Cerebellar nuclear complex (tissue), 1 donor: ENCODE measurements at places on chromosomes 1 and 21.

- no peak for DNase-seq
Measured at GRCh38 chr1:181095763-181096184, 7.3 kb downstream of the IER5 start.

DNA sequence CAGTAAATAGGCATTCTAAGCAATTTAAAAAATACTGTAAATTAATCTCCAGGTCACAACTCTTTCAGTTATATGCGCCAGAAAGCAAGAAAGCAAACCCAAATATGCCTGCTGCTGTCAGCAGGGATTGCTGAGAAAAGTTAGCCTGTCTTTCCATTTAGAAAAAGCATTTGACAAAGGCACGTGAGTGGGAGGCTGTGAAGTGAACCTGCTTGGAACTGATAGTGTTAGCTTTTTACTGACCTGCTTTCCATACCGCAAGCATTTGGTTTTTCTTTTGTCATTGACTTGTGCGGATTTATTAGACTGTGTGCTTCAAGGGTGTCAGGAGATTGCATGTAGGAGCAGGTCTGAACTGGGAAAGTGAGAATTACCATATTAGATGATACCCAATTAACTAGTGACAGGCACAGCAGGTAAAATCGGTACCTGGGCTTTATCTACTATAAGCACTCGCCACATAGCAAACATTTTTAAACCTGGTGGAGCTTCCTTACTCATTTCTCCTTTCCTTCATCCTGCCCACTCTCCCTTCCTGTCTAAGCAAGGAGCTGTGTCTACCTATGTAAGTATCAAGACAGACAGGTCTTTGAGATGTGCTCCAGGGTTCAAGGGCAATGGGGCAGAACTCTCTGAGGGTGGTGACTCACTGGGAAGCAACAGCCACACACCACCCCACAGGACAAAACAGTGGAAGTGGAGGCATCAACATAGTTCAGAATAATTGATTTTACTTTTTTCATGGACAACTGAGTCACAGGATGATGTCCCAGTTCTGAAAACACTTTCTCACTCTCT is 323.9 kb downstream of the DISC1 start:
- DNase-seq = no peak

DNA sequence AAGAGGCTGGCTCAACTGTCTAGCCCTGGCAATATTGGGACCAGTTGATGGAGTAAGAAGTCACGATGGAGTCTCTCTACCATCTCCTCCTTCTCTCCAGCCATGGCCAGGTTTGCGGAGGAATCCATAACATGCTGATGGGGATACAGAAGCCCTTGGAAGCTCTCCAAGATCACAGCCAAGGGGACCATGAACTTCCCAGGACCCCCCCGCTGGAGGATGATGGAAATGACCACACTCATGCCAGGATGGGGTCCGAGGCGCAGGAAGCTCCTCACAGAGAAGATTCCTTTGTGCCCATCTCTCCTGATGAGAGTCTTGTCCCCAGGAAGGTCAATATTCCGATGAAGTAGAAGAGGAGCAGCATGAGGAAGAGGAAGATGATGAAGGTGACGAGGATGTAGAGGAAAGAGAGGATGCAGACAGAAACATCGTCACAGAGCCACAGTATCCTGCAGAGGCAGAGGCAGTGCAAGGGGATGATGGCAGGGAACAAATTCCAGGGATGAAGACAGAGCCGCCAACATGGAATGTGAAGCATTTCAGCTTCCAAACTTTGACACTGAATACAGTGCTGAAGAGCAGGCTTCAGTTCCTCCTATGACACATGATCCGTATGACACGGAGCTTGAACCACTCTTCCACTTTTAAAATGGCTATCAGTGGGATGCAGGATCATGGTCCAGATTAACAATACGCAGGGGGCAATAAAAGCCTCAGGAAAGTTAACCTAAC is 57.9 kb upstream of the EDN2 start:
- no peak for DNase-seq

GRCh38 chr1:42006836-42007235 is 88.1 kb upstream of the HIVEP3 start:
- DNase-seq = no peak

- DNase-seq = no peak
Measured at GRCh38 chr1:238177351-238177750, 286.6 kb upstream of the ZP4 start.

- no peak for DNase-seq
Measured at GRCh38 chr1:212309967-212310366, 24.8 kb downstream of the PPP2R5A start.

GRCh38 chr1:217369996-217370551 is 260.8 kb downstream of the GPATCH2 start:
- no peak for DNase-seq

- DNase-seq = no peak
Measured at GRCh38 chr1:232728507-232729263, 76.5 kb upstream of the MAP10 start.

DNA sequence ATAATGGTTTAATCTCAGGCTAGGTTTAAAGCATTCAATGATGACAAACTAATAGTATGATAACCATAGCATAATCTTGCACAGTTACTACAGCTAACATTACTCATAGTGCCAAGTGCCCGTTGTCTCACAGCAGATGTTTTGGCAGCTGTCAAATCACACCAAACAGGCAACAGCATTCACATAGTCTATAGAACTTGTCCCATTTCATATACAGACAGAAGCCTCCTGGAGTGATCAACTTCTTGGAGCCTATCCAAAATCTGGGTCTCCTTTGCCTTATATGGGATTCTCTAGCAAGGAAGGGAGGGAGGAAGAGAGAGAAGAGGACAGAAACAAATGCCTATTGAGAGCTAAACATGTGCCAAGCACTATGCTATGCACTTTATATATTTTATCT is 250.6 kb upstream of the ZP4 start:
- no peak for DNase-seq

DNA sequence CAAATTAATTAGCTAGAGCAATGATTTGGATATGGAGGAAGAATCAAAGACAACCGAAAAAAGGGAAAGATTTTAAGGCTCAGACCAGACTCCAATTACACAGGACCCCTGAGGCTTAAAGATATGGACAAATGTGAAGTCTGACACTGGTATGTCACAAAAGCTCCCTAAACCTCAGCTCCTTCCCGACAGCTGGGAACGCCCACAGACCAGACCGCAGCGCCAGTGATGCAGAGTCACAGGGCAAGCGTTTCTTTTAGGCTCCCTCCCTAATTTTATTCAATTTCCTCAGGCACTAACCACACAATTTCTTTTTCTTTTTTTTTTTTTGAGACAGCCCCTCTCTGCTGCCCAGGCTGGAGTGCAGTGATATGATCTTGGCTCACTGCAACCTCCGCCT is 40.2 kb downstream of the NID1 start:
- no peak for DNase-seq

DNA sequence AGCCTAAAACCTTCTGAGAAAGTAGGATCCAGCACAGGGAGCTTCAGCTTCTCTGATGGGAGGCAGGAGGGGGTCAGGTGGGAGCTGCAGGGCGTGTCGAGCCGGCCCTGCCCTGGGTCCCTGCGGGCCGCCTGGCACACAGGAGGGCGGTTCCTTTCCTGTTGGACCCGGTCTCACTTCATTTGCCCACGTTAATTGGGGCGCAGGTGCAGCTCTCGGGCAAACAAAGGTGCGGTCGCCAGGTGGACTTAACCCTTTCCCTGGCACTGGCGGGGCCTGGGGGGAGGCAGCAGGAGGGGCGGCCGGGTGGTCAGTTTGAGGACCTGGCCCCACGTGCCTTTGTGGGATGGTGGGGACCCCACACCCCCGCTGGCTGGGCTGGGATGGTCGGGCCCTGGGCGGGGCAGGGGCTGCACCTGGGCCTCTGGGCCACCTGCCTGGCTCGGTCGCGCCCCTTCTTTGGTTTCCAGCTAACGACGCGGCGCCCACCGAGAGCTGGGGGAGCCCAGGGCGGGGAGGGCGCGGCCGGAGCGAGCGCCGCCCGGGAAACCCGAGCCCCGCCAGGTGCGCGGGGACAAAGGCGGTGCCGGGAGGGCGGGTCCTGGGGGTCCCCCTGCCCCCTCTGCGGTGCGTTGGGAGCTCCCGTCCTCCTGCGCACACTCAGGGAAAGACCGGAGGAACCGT is 20.8 kb upstream of the C1orf159 start:
- no peak for DNase-seq

DNA sequence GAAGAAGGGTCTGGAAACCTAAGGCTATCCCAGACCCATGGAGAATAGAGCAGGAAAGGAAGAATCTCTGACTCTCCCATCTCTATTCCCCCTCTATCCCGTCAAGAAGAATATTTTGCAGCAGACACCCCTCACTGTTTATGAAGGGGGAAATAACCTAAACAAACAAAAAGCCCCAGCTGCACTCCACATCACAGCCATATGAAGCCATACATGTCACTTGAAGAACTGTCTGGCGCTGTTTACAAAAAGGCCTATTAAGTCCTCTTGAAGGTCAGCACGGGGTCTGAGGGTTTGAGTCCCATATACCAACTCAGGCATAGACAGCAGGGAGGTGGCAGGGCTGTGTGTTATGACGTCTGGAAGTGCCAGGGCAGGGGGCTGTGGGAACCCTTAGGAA is 31.4 kb downstream of the TRABD2B start:
- no peak for DNase-seq

- peak; percentile 16 for DNase-seq
Measured at GRCh38 chr21:37564341-37564923, 197.9 kb downstream of the DYRK1A start.

GRCh38 chr1:48870596-48870995 is 93.9 kb upstream of the BEND5 start:
- DNase-seq = no peak
